ENCODE measurements at places on chromosomes 5 and 9. TPM values are rescaled to one million over a fixed set of nuclear protein-coding genes. Genes with fewer than 3 reads are reported as not detected.

GRCh38 chr5:10648806-10649665 lies 85.2 kb downstream of the ANKRD33B start:
- DNase-seq: no peak

- peak; percentile 92 for DNase-seq
Measured at GRCh38 chr5:143355710-143356109, 47.8 kb downstream of the NR3C1 start.

DNA sequence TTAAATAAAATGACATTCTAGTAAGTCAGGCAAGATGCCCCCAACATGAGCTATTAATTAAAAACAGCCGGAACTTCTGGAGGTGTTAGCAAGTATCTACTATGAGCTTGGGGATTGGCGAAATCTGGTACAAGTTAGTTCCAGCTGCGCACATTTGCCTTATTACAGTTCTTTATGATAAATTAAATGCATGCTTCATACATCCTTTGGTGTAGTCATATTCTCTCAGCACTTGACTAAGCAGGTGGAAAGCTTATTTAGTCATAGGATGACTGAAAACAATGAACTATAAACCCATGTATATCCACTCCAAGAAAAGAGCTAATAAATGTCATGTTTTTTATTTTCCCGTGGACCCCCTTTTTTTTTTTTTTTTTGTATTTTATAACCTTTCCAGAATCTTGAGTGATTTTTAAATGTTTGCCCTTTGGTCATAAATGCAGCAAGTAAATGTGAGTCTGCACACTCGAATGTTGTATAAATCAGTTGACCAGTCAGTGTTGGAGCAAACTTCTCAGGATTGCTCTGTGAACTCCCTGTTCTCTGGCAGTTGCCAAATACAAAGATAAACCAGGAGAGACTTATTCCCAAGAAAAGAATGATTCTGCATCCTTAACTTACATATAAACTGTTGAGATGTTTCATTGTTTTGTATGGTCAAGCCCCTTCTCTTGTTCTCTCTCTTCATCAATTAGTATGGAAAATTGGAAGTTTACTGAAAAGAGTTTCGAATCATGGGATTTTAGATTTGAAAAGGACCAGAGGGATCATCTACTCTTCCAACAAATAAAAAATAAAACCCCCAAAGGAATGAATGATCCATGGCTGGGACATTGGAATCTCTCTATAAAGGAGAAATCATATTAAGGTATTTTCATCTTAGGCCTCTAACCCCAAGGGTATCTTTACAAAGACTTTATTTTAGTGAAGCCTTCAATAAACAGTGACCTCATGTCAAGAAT lies 38.3 kb downstream of the PIK3R1 start:
- no peak for DNase-seq

Gene SIL1
- 37.0 TPM for total RNA-seq

DNA sequence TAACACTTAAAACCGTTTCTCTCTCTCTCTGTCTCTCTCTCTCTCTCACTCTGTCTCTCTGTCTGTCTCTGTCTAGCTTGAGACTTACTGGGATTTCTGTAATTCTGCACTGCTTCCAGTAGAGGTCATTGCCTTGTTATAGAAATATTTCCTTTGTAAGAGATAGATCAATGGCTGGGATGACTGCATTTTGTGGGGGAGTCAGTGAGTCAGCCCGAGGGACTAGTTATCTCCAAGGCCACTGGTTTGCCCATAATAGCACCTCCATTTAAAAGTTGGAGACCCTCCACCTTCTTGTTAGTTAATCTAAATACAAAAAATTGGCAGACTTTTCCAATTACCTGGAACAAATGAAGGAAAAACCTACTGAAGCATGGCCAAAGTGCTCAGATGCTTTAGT lies 547.2 kb downstream of the LRRC70 start:
- no peak for DNase-seq

DNA sequence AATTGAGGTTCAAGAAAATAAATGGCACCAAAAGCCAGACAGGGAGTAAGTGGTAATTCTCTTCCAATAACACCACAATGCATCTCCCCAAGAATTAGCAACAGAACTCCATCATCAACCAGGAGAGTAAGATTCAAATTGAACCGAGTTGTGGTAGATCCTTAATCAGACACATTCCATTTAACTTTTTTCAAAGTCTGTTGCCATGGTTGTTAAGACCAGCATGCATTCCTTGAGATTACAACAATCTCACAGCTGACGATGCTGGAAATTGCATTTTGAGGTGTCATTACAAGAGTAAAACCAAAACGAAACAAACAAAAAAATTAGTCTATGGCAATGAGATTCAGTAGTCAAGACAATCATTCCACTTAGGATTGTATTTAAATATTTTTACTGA lies 78.9 kb upstream of the ZNF462 start:
- DNase-seq: peak; percentile 83

Gene SLC4A9
- not detected for total RNA-seq

GRCh38 chr5:158292981-158293380 lies 434.0 kb upstream of the CLINT1 start:
- DNase-seq: no peak

GRCh38 chr9:123127512-123128075 lies 94.1 kb downstream of the GPR21 start:
- DNase-seq: no peak

GRCh38 chr5:96997265-96997859 lies 61.5 kb downstream of the LNPEP start:
- DNase-seq: peak; percentile 50

DNA sequence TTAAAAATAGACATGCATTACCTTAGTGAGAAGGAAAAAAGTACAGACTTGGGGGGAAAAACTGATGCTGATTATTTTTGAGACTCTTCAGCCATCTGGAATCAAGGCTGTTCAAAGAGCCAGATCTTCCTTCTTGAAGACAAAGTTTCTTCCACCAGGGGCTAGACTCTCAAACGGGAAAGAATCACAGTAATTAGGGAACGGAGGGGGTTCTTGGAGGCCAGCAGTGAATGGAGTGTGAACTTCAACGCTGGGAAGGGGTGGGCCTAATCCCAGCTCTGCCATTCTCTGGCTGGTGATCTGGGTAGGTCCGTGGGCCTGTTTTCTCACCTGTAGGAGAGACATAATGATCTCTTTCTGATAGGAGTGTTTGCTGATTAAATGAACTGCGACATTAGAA lies 21.1 kb upstream of the LHX2 start:
- DNase-seq: no peak

Gene ORM2
- total RNA-seq: not detected

DNA sequence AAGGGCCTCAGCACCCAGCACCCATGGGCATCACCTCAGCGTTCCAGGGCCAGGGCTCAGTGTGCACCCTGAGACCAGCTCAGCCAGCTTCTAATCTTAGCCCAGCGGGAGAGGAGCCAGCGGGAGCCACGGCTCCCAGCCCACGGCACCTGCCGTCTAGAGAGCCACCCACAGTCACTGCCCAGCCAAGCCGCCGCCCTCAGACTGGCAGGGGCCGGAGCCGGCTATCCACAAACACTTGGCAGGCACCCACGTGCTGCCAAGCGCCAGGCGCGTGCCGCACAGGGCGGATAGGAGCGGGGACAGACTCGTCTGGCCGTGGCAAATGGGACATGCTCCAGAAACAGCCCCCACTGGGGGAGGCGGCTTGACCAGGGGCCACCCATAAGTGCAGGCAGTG lies 18.6 kb downstream of the BRD3 start:
- no peak for DNase-seq

DNA sequence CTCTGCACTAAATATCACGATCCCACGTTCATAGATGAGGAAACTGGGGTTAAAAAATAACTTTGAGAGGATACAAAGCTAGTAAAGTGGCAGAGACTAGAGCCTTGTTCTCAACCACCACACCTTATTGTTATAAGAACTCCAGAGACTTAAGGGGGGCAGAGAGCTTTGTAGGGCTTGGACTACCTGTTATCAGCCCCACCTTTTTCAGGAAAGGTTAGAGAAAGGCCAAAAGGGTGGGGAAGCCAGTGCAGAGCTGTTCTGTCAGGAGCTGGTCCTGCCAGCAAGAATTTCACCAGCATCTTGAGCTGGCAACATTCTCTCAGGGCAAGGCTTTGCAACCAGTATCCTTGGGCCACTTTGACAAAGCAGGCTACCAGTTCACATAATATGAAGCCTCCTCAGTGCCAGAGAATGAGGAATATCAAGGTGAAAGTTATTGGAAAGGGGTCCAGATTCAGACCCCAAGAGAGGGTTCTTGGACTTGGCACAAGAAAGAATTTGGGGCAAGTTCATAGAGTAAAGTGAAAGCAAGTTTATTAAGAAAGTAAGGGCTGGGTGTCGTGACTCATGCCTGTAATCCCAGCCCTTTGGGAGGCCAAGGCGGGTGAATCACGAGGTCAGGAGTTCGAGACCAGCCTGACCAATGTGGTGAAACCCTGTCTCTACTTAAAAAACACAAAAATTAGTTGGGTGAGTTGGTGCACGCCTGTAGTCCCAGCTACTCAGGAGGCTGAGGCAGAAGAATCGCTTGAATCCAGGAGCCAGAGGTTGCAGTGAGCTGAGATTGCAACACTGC lies 66.2 kb upstream of the CLINT1 start:
- DNase-seq: peak; percentile 15

DNA sequence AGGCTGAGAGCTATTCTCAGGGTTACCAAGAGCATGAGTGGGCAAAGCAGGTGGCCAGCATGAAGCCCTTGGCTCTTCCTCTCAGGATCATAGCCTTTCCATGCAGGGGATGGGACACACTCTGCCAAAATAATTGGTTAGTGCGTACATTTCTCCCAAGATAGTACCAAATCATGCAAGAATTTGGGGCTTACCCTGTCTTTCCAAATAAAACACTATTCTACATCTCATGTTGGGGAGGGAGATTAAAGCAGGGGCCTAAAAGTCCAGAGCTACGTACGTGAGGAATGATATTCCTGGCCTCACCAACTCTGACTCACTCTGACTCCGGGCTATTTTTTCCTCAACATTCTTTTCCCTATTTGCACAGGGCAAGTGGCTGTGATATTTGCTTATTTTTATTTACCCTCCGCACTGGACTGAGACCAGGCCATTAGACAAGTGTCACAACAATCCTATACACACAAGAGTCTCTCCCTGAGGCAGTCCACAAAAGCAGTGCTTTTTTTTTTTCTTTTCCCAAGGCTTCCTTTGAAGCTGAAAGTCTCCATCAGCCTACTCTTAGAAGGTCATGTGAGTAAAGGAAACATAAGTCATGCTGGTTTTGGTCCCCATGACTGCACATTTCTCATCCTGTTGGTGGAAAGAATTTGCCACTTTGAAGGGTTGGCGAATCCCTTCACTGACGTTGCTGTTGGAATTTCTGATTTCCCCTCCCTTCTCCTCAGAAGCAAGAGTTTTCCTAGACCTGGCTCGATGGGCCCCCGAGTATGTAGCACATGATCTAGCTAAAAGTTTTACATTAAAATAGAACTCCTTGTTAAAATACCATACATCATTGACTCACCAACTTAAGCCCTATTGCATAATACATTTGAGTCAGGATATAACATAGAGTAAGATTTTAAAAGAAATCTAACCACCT lies 40.0 kb downstream of the TMEM252 start:
- no peak for DNase-seq

- peak; percentile 43 for DNase-seq
Measured at GRCh38 chr5:55226027-55226933, 835 bp downstream of the MCIDAS start.

- no peak for DNase-seq
Measured at GRCh38 chr5:175131432-175131831, 312.6 kb downstream of the DRD1 start.
